ENCODE measurements at places on chromosomes 13 and 19.

GRCh38 chr19:46685189-46685588 is 24.2 kb upstream of the DACT3 start:
- no peak for DNase-seq

- DNase-seq, result peak; percentile 41
These were observed 45.8 kb downstream of the TGDS start for GRCh38 chr13:94550062-94550738.

DNA sequence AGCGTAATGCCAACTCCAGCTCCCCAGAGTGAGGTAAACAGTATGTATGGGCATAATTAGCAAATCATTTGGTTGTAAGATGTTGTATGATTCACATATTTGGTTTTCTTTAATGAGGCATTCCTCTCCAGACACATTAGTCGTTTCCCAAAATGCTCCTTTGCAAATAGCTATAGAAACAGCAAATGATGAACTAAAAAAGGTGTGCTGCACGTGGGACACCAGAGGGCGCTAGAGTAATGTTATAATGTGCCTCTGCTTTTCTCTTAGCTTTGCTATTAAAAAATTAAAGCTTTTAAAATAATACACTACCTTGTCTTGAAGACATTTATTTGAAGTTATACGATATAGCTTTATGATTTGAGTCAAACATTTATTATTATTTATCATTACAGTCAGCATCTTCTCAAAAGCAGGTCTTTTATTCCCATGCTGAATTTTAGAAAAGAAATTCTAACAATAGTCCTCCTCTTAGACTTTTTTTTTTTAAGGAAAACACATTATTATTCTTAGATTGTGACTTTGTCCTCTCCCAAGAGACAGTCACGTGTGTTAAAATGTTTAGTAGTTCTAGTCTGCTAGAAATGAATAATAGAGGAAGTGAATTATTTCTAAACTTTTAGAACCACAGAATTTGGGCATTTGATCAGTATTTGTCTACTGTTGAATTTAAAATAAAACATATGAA is 121.6 kb upstream of the FRY start:
- peak; percentile 53 for DNase-seq

DNA sequence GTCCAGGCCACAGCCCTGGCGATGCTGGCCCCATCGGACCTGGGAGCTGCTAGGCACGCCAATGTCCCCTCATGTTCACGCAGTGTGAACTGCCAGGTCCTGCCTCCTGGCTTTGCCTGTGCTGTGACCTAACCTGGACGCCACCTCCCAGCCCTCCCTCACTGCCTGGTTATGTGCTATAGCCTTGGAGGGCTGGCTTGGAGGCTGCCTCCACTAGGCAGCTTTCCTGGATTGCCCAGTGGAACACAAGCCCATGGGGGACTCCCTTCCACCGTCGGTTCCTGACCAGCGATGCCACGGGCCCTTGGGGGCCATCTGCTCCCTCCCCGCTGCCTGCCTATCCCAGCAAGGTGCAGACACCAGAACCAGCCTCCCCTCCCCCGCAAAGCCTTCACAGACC is 15.2 kb upstream of the UQCR11 start:
- no peak for DNase-seq

DNA sequence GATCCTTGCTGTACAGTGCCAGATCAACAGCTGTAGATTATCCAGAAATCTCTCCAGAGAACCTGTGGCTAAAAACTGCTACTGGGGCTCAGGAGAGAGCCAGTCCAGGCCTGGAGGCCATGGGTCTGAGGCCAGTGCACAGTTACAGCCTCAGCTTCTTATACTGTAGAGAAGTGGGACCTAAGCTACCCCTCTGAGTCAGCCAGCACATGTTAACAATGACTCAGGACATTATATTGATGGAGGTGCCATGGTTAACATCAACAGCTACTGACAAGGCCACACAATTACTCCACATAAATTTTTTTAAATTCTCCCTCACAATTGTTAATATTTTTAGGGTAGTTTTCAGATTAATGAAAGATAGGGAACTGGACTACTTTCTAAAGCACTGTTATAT is 138.5 kb downstream of the RBM26 start:
- DNase-seq, result no peak

DNA sequence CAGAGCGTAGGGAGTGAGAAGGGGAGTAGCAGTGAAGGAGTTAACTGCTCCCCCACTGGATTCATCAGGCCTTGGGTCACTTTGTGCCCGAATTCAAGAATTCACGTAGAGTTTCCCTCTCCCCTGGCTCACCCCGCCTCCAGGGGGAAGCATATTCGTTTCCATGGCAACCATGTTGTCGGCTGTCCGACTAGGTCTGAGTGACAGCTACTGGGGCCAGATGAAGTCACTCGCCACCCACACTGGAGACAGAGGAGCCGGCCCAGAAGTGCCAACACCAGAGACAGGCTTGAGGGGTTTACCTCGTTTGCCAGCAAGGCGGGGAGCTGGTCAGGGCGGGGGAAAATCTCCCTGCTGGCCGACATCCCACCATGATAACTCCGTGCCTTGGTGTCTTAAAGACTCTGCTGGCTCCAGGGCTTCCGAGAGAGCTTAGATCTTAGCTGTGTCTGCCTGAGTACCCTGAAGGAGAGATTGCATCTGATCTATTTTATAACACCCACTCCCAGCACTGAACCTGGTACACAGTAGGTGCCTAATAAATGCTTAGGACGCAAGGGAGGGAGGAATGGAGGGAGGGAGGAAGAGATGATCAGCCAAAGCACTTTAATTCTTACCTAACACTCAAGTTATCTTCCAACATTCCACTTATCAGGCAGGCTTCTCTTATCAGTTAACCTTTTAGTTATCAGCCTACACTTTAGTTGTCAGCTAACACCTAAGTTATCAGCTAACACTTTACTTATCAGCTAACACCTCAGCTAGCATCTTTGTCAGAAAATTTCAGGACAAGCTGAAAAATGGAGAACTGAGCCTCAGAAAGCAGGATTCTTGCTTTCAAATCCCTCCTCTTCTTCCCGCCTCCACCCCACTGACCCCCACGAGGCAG is 57.2 kb upstream of the ZNRF4 start:
- DNase-seq, result no peak

DNA sequence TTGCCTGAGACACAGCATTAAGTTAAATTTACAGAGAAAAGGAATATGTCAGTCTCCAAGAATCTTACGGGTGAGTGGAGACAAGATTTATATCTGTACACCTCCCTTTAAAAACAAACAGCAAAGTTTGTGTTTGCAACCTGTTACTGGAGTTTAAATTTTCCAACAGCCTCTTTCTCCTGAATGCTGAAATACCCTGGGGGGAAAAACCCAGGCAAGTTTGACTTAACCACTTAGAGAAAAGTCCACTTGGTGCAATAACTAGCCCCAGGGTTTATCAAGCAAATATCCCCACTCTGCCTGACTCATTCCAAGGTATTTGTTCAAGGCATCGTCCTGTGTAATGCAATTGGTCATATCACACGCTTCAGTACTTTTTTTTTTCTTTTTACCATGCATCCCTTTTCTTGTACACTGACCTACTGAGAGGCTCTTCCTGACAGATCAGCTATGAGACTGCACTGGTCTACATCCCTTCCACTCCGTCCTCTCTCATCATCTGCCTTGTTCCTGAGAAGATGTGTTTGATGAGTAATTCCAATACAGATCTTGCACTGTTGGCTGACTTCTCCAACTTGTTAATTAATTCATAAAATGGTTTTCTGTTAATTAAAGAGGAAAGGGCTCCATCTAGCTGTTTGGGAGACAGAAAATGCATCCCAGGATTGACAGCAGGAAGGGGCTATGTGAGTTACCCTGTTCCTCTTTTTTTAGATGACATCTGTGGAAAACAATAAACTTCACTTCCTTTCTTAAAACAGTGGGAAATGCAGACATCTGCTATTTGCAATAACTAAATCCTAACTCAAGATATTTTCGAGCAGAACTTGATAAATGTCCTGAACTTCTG is 212.5 kb upstream of the IRS2 start:
- peak; percentile 94 for DNase-seq
